ENCODE measurements at places on chromosomes 6 and 20. TPM values are rescaled to one million over a fixed set of nuclear protein-coding genes. Genes with fewer than 3 reads are reported as not detected.

GRCh38 chr20:38836991-38837390 is 31.5 kb downstream of the PPP1R16B start:
- no peak for DNase-seq

GRCh38 chr20:4555188-4555890 is 166.4 kb upstream of the PRND start:
- no peak for DNase-seq

DNA sequence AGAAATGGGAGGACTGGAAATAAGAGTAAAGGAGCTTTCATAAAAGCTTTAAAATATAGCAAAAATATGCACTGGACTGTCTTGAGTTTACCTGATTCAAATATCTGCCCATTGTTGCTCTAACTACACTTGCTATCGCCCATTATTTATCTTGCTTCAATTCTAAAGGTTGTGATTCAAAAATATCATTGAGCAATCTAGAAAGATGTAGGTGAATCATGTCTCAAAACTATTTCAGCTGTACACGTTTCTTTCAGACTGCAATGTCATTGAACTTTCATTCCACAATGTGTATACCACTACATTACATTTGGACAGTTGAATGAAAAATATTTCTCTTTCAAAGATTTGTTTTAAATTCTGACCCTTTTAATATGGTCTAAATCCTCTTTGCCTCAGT is 545.6 kb downstream of the BMP2 start:
- DNase-seq: no peak

DNA sequence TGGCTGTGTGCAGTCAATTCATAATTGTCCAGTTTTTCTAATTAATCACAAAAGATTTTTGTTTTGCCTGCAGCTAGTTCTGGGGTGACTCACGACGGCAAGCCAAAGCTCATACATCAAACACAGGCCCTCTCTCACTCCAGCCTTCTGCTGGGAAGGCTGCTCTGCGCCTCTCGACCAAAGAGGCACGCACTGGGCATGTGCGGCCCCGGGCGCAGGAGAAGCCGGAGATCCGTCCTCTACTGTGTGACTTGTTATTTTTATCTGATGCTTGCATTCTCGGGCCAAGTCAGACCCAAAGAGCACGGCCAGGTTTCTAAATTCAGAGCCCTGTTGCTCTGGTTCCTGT is 98.5 kb downstream of the TFAP2A start:
- no peak for DNase-seq

- peak; percentile 59 for DNase-seq
These were observed 1.2 kb downstream of the GSTA5 start for GRCh38 chr6:52839124-52840055.

GRCh38 chr20:5918856-5919625 is 31.3 kb downstream of the TRMT6 start:
- peak; percentile 22 for DNase-seq

GRCh38 chr6:33746036-33746600 is 587 bp downstream of the IP6K3 start:
- no peak for DNase-seq

GRCh38 chr6:36886950-36887618 is 1.3 kb downstream of the C6orf89 start:
- DNase-seq: no peak

GRCh38 chr6:151292974-151293687 is 53.4 kb downstream of the AKAP12 start:
- DNase-seq: no peak

DNA sequence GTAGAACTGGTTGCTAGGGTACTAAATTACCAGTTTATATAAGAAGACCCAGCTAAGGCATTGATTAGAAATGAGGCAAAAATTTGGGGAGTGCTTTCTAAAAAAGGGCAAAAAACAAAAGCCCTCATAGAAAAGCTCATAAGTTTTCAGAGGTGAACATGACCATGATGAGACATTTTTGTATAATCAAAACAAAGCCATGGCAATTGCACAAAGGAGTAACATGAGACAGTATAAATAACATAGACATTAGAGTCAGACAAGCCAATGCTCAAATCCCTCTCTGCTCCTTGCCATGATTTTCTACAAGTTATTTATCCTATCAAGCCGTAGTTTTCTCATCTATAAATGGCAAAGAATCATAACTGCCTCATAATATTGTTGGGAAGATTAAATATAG is 112.2 kb upstream of the ADTRP start:
- DNase-seq: no peak

GRCh38 chr6:144781836-144782235 is 496.7 kb downstream of the UTRN start:
- no peak for DNase-seq

The TNFRSF6B gene
- total RNA-seq: 1.0 TPM

The HLA-DOB gene
- 2.4 TPM for total RNA-seq

The MCM3 gene
- 189 TPM for total RNA-seq

The SLC26A8 gene
- total RNA-seq: not detected

The OR2J3 gene
- not detected for total RNA-seq

The VGLL2 gene
- total RNA-seq: not detected

The C20orf144 gene
- total RNA-seq: 0.25 TPM

The UCKL1 gene
- 41.0 TPM for total RNA-seq

The BMP6 gene
- not detected for total RNA-seq
